ENCODE measurements at places on chromosomes 7 and 10.

DNA sequence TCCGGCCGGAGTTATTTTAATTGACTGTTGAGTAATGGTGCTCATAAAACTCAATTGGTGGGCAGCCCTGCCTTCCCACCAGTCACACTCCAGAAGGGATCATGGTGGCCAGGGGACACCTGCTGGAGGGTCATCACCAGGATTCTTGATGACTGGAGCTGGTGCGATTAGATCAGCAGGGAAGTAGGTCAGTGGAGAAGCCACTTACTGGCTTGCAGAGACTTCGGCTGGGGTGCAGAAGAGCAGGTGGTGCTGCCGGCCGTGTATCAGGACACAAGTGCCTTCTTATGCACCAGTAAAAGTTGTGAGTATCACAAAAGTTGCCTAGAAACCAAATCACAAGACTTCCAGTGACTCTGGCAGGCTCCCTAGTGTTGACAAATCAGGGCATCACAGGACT lies 82.6 kb upstream of the CHCHD3 start:
- no peak for DNase-seq

- DNase-seq = peak; percentile 88
These were observed 13.3 kb upstream of the DDIT4 start for GRCh38 chr10:72260239-72260975.

GRCh38 chr10:103829278-103829677 lies 26.1 kb downstream of the SH3PXD2A start:
- no peak for DNase-seq

- DNase-seq = no peak
These were observed 31.3 kb upstream of the TPST1 start for GRCh38 chr7:66173856-66174255.

- DNase-seq = no peak
These were observed 90.9 kb downstream of the DLG5 start for GRCh38 chr10:77835669-77836086.

DNA sequence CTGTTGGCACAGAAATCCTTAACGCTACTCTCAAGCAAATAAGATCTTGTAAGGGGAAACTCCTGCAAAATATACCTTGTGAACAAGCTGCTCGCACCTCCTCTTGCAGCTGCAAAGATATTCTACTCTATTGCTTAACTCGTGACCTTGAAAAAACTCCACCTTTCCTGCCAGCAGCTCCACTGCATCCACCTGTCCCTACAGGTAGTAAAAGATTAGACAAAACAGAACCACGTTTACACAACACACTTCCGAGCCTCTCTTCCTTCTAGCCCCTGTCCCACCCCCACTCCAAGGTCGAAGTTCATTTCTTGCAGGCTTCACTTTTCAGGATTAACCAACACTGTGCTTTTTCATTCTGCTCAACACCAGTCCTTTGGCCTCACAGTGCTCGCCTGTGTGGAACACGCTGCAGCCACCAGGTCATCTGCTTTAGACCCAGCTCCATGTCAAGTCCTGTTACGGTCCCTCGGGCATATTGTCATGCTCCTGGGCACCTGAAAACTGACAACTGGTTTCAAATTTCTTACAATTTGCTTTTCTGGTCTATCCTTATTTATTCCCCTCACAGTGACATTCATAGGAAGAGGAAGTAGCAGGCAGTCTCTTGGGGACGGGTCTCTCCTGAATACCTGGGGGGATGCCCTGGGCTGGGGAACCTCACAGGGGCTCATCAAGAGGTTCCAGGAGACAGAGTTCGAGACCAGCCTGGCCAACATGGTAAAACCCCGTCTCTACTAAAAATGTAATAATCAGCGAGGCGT lies 165.8 kb upstream of the KLF14 start:
- no peak for DNase-seq

- DNase-seq = no peak
These were observed 371.2 kb upstream of the LRGUK start for GRCh38 chr7:133755901-133756300.

DNA sequence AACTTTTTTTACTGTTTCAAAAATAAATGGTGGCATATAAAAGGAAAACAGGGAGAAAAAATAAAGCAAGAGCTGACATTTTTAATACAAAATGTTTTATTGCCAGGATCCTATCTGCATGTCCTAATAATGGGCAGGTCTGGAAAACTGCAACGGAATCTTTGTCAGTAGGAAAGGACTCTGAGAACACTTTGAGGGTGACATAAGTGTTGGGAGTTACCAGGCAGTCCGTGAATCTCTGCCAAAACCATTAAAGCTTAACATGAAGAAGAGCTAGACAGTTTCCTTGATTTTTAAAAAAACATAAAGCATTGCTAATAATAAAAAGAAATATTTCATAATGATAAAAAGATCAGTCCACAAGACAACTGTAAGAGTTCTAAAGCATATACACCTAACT lies 80.7 kb downstream of the AGMO start:
- no peak for DNase-seq

- no peak for DNase-seq
These were observed 724.0 kb downstream of the ANKRD7 start for GRCh38 chr7:118948508-118948907.

DNA sequence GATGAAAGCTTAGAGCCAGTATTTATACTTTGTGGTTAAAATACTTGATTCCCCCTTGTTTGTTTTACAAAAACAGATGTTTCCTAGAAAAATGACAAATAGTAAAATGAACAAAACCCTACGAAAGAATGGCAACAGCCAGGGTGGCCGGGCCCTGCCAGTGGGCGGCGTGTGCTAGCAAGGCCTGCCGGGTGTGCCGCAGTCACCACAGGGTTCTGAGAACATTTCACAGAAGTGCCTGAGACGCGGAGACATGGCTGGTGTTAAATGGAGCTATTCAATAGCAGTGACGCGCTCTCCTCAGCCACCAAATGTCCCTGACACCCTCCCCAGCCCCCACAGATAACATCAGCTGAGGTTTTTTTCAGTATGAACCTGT lies 14.5 kb downstream of the GPR146 start:
- no peak for DNase-seq

Data from progenitor cell of endocrine pancreas (in vitro differentiated cells).